Stimulated activated CD4-positive, alpha-beta T cell treated with anti-CD3 and anti-CD28 coated beads, Interleukin-2, amount 100 ng/mL, for 4 hours (primary cell): ENCODE measurements at places on chromosomes 11 and 22.

GRCh38 chr11:107493117-107493516 lies 35.5 kb upstream of the CWF19L2 start:
- no peak for DNase-seq

GRCh38 chr11:129331217-129331616 lies 44.4 kb upstream of the BARX2 start:
- DNase-seq: no peak

DNA sequence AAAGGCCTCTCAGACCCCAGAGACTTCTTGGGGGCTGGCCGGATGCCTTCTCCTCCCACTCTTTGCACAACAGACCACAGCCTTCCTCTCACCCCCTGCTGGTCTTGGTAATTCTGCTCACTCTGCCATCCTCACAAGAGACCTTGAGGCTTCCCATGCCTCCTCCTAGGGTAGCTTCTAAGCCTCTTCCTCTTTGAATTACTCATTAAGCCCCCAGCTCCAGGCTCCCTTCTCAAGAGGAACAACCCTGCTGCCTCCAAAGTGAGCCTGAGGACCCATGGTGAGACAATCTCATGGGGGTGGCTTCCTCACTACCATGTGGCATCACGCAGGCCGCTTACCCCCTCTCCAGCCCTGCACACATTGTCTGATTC lies 184.6 kb upstream of the SYT13 start:
- DNase-seq: no peak

GRCh38 chr22:45210577-45210976 lies 30.1 kb downstream of the KIAA0930 start:
- DNase-seq: no peak

GRCh38 chr11:62402226-62402959 lies 16.4 kb upstream of the SCGB1A1 start:
- DNase-seq: peak; percentile 50

GRCh38 chr11:4433856-4434255 lies 15.2 kb upstream of the OR52K2 start:
- DNase-seq: no peak

- DNase-seq: no peak
These were observed 4.8 kb downstream of the LIF start for GRCh38 chr22:30241576-30242371.

DNA sequence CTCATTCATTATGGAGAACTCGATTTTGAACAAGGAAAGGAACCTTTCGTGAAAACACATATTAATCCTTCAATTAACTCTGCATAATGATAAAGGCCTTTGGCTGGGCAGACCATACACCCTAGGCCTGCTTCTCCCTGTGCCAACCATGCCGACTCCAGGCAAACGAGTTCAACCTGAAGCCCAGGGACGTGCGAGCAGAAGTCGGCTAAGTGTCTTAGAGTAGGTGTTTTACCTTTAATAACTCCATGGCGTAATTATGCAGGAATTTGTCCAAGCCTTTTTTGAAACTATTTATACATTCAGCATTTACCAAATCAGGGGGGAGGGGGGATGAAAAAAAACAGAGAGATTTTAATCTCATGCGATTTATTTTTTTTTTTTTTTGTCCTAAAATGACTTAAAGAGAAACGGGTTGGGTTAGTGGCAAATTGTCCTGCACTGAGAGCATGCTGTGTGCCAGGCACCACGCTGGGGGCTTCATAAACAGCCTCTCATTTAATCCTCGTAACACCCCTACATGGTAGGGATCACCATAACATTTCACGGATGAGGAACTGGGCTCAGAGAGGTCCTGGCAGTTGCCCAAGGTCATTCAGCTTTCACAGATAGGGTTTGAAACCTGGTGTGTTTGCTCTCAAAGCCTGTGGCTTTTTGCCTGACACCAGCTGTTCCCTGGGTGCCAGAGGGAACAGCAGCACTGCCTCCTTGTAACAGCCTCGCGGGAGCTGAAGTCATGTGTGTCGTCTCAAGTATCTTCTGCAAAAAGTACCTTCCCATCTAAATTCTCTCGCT lies 423.9 kb downstream of the MN1 start:
- no peak for DNase-seq

DNA sequence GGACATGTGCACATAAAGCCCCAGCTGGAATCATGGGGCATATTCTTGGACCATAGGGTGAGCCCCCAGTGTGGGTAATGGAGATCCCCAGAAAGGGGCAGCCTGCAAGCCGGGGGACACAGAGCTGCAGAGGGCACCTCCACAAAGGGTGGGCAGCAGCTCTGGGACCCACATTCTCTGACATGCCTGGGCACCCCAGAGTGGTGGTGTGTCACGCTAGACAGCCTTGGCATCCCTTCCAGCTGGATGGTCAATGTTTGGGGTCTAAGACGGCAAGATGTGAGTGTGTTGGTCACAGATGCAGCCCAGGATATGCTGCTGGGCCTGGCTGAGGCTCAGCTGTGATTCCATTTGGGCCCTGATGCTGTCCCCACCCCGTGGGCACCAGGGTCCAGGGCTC lies 9.7 kb downstream of the ADORA2A start:
- DNase-seq: no peak

DNA sequence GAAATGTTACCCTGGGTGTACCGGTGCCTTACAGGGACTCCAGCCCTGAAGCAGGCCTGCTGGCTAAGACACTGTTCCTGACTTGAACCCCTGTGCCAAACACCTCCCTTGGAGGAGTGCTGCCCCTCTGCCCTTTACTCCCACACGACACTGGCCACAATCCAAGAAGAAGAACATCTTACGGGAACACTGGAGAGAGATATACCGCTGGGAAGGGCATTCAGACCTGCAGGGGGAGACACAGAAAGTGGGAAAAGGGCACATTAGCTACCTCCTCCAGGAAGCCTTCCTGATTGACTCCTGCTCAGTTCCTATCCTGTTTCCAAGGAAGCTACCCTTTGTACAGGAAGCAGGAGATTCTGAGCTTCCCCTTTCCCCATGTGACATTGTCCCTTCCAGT lies 18.7 kb downstream of the TMPRSS13 start:
- no peak for DNase-seq

DNA sequence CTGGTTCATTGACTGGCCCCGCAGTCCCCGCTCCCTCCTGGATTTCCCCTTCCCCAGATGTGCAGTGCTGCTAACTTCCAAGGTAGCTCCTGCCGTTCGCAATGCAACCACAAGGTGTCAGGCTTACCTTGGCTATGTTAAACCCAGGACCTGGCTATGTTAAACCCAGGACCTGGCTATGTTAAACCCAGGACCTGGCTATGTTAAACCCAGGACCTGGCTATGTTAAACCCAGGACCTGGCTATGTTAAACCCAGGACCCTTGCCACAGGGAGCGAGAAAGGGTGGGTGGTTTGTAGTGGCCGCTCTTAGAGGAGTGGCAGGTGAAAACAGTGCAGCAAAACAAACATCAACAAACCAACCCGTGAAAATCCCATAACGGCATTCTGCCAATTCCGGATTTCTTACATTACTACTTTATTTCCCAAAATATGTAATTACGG lies 2.9 kb upstream of the ADAMTS8 start:
- peak; percentile 40 for DNase-seq

GRCh38 chr11:18461909-18462308 lies 6.3 kb downstream of the LDHAL6A start:
- DNase-seq: no peak

- DNase-seq: no peak
These were observed 54.9 kb upstream of the BLID start for GRCh38 chr11:122170815-122171475.

- no peak for DNase-seq
These were observed 22.7 kb upstream of the C1QTNF4 start for GRCh38 chr11:47616726-47617416.

DNA sequence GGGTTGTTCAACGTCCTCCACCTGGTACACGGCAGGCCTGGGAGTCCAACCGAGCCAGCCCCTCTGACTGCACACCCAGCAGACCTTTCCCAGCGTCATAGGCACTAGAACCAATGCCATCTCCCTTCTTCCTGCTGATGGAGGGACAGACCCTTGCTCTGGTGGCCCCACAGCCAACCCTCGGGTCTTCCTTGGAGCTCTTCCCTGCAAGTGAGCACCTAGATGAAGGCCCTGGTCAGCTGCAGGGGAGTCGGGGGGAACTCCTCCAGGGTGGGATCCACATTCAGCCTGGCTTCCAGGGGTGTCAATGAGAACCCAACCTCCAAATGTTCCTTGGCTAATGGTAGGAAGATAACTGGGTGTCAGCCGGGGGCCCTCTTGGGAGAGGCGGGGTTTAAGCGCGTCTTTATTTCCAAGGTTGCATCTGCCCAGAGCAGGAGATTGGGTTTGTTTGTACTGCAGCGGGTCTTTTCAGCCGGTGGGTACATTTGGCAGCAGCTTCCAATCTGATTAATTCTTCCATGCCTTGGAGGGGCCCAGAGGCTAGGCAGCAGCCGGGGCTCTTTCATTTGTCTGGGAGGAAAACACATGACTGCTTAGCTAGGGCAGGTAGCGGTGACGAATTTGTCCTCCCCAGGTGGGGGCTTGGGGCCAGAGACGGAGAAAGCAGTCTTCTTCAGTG lies 56.0 kb upstream of the SHISAL1 start:
- no peak for DNase-seq

GRCh38 chr22:34490886-34491285 lies 570.6 kb upstream of the LARGE1 start:
- no peak for DNase-seq

GRCh38 chr11:23112987-23113886 lies 253.0 kb upstream of the CCDC179 start:
- no peak for DNase-seq
